ENCODE measurements at places on chromosomes 2 and 18.

DNA sequence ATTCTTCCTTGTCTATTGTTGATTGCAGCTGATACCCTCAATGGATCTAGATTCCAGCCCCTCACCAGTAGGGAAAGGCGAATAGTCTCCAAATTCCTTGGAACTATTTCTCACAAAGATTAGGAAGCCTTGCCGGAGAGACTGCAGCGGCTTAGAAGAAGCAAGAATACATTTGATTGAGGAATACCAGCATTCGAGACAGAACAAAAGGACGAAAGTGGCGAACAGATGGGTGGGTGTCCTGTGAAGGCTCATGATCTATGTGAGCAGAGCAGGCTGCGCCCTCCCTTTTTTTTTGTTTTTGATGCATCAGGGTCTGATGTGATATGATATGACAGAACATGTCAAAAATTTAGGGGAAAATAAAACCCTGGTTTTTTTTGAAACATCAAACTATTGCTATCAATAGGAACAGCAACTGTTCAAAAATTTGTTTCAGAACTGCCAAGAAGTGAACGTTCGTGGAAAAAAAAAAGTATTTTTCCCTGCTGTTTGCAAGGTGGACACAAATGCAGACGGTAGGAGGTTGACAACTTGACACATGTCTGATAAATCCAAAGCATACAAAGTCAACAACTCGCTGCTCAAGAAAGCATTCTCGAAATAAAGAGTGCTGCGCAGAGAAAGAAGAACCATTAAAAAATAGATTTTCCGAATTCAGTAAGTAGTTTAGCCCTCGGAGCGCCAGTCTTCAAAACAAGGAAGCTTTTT is 49.1 kb downstream of the PTGR3 start:
- DNase-seq: no peak

GRCh38 chr2:191180713-191181112 is 29.9 kb upstream of the STAT4 start:
- DNase-seq: no peak

- no peak for DNase-seq
Measured at GRCh38 chr18:38413193-38413592, 847.6 kb upstream of the CELF4 start.

DNA sequence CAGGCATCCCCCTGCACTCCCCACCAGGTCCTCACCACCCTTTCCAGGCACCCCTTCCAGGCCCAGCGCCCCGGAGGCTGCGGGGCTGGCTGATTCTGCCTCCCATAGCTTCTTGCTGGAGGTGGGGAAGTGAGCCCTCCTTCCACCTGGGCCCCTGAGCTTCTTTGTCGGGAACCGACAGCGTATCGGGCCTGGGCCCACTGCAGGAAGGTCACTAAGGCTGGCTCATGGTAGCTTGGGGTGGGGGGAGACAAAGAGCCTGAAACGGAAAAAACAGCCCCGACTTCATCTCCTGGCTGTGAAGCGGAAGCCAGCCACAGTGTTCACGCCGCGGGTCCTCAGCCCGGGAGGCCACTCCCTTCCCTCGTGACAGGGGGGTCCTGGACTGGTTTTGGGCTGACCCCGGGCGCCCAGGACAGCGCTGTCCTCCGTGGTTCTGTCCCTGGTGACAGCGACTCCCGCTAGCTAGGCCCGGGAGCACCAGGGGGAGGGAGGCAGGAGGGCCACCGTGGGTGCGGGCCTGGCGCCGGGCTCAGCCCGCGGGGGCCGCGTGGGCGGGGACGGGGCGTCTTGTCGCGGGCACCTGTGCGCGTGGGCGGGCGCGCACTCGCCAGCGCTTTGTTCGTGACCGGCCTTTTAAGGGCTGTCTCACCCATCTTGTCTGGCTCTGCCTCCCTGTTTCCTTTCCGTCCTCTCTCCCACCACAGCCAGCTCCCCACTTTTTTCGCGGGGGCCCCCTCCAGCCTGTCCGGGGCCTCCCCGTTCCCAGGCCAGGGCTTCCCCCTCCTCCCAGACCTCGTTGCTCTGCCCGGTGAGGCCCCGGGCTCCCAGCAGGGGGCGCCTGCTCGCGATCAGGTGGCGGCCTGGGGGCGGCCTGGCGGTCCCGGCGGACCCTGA is 64.9 kb downstream of the DNMT3A start:
- peak; percentile 79 for DNase-seq

DNA sequence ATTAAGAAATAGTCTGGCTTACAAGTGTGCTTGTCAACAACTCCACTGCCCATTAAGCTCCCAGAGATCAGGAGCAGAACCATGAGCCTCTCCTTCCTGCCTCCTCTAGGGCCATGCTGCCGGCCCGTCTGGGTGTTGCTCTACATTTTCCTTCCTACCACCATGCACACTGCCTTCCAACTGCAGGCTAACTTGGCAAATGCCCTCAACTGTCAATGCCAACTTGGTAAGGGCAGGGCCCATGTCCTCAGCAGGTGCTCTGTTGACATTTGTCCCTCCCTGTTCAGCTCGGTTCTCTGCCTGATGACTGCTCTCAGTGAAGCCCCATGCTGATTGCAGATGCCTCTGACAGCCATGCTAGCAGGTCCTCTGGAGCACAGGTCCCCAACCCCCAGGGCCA is 345.2 kb downstream of the ALK start:
- DNase-seq: no peak

GRCh38 chr2:136221026-136221425 is 103.1 kb upstream of the CXCR4 start:
- no peak for DNase-seq

DNA sequence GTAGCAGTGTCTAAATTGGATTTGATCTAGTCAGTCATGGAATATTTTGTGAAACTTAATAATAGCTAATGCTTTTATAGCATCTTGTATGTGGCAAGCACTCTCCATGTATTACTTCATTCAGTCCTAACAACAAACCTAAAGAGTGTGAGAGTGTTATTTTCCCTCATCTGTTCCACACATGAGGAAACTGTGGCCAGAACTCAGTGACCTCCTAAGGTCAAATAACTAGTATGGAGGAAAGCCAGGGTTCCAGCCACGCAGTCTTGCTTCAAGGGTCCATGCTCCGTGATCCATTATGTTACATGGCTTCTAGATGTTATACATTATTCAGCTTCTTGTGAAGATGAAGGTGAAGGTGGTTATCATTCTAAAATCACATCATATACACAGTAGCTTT is 45.5 kb downstream of the TWSG1 start:
- DNase-seq: no peak

DNA sequence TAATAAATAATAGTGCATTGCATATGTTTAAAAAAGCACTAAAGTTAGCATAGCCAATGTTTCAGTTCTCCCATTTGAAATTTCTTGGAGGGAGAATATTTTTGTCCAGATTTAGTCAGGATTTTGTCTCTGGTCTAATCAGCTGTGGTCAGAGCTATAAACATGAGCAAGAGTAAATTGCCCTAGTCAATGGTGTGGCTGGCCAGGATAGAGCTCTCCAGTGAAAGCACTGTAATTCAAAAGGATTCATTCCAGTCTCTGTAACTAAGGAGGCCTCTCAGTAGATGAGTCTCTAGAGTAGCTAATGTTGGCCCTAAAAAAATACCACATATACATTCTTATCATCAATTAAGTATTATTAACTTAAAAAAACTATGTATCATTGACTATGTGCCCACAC is 241.6 kb downstream of the CDCA7 start:
- no peak for DNase-seq

GRCh38 chr2:74042606-74043005 is 57.9 kb downstream of the TET3 start:
- no peak for DNase-seq

DNA sequence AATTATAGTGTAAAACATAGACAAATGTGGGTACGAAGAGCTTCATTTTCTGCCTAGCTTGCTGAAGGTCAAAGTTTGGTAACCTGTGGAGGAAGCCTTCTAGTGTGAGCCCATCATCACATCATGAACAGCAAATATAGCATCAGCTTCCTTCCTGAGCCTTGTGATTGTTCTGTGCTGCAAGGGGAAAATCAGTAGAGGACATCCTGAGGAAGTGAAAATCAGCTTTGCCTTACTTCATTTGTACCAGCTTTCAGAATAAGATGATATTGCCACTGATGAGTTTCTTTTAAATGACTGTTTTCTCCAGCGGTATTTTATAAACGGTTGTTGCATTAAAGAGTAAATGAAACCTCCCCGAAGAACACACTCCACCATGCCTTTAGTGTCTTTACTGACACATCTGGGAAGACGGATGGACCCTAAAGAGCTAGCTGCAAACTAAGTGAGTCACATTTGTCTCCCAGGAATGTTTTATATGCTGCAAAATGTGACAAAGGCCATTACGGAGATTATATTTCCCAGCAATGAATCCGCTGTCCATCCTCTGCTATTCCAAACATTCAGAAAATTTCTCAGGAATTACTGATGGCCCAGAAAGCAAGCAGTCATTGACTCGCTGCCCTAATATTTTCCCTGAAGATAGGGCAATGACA is 1272.8 kb downstream of the SUCLG1 start:
- DNase-seq: no peak

All from CD4-positive, alpha-beta T cell treated with Interleukin-4 for 1 hour (primary cell).